ENCODE measurements at places on chromosomes 5 and 9.

- no peak for DNase-seq
These were observed 349.8 kb upstream of the DAB2 start for GRCh38 chr5:39774605-39775004.

GRCh38 chr9:87324613-87325194 lies 173.0 kb upstream of the DAPK1 start:
- peak; percentile 43 for DNase-seq

GRCh38 chr5:24161559-24161958 lies 483.2 kb downstream of the CDH10 start:
- DNase-seq = no peak

DNA sequence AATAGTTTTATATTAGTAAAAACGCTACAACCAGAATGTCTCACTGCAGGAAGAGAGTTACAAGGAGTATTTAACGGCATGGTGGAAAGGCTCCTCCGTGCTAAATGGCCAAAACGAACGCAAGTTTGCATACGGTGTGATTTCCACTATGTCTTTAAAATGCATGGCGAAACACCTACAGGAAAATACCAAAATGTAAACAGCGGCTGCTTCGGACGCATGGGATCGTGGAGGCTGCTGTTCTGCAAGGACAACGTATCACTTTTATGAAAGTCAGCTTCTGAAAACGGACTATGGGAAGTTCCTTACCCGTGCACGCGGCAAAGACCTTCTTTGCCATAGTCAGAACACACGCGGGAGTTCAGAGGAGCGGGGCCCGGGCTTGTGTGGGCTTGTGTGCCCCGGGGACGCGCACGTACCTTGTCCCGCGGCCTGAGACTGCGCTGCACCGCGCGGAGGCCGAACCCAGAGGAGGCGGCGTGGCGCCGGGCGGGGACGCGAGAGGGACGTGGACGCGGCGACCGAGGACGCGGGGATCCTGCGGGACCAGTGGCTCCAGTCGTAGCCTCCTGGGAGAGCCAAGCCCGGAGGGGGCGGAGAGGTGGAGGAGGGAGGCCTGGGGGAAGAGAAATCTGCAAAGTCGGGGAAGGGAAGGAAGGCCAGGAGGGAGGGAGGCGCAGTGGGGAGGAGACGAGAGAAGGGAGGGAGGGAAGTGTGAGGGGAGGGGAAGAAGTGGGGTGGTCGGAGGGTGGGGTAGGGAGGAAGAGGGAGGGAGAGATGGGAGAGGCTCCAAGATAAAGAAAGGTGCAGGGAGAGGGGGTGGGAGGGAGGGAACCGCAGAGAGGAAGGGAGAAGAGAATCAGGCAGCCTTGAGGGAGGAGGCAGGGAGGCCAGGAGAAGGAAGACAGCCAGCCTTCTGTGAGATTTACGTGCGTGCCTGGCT lies at the start of gene CMBL:
CMBL (minus strand) TSS at position 697 of the 943 bp plus-strand sequence. CDS start 17,140 bp downstream, outside the sequence.
- DNase-seq = peak; percentile 32

GRCh38 chr5:11700391-11700790 lies 203.9 kb downstream of the CTNND2 start:
- DNase-seq = no peak

- no peak for DNase-seq
These were observed 931.0 kb upstream of the DMAC1 start for GRCh38 chr9:8730618-8731017.

DNA sequence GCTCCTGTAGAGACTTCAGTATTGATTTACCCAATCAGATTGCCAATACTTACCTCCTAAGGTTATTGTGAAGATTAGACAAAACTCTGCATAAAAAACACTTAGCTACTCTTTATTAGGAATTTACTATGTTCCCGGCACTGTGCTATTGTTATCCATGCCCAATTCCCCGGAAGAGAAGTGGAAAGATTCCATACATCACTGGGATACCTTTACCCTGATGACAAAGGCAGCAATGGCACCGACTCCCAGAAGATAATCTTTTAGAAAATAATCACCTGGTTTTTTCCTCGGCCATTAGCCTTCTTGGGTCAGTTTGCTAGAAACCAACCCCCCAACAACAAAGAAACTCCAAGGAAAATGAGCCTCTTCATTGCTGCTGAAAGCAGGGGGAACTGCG lies 226.0 kb downstream of the SNX18 start:
- no peak for DNase-seq

GRCh38 chr9:117488659-117489058 lies 73.8 kb upstream of the ASTN2 start:
- DNase-seq = no peak

GRCh38 chr9:98094851-98095250 lies 24.2 kb downstream of the TRIM14 start:
- DNase-seq = no peak

DNA sequence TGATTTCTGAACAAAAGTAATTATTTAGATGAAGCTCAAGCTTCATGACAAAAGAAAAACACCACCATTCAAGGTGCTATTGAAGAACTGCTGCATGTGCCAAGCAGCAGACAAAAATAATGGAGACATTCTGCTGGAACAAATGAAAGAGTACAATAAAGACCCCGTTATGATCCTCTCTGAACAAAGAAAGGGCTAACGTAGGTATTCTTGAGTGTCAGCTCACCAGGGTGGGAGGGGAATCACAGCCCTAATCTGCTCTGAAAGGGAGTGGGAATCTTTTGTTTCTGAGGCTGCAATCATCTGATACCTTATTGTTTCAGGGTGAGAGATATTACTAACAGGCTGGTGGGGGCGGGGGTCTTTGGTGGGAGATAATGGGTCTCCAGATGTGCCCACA lies 15.4 kb downstream of the CEMIP2 start:
- no peak for DNase-seq

DNA sequence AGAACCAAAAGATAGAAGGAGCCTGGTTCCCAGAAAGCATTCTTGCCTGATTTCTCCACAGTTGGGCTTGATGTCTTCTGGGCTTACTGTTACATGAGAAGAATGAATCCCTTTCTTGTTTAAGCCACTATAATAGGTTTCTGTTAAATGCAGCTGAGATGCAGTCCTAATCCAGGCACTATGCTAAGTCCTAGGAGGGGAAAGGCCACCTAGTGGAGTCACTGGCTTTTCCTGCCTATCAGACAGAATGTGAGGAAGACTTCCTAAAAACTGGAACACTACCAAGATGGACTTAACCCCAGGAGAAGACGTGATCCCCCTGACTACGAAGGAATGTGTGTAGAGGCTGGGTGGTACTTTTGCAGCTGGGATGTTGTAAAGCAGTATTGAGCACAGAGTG lies 34.3 kb upstream of the FSD1L start:
- DNase-seq = no peak

- no peak for DNase-seq
These were observed 411.5 kb downstream of the RASEF start for GRCh38 chr9:82651474-82651873.

DNA sequence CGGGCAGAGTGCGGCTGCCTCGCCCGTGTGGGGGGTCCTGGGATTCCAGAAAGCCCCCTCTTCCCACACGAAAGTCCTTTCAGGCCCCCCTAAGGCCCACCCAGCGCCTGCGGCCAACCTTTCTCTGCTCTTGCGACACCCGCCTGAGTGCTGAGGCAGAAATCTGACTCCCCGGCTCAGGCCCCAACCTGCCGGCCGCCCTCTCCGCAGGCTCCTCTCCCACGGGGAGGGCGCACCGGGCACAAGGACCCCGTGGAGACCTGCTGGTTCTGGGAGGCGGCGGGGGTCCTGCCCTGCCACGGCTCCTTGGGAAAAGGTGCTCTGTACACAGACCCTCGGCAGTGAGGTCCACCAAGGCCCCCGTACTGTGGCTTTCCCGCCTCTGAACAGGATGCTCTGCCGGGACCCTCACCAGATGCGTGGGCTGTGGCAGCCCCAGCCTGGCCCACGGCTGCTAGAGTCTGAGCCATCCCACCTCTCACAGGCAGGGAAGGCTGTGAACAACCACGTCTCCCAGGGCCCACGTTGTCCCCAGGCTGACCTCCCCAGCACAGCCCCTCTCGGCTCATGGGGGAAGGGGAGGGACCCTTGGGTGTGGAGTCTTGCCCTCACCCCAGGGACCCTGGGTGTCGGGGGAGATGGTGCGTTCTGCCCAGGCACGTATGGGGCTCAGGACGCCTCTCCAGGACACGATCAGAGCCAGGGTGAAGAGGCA lies 41.5 kb upstream of the EGFL7 start:
- no peak for DNase-seq

DNA sequence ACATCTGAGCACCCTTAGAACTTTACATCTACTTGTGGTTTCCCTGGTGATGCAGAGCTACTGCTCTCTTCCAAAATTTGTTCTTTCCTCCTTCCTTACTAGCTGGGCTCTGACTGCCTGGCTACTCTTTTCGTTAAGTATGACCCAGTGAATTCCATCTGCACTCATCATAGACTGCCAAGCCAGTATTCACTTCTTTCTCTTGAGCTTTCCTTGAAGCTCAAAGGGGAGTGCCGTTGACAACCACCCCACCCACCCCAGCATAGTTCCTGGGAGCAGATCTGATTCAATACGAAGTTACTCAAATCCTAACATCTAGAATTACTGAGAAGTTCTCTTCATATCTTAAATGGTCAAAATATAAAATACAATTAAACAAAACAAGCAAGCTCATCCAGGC lies 190.5 kb downstream of the ADAMTS12 start:
- no peak for DNase-seq

DNA sequence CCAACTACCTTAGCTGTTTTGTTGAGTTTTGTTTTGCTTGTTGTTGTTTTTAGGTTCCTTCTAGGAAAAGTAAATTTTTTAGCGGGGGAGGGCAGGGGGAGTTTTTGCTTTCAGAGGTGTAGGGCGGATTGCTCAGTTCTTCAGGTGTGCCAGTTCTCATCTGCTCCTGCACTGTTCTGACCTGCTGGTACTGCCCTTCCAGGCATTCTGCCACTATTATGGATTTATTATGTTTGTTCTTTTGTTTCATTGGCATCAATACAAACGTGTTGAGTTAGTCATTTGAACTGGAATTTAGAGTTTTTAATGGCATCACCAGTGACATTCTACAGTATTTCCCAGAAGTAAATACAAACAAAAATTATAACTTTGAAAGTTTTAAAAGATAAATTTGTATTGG lies 26.0 kb downstream of the ERCC6L2 start:
- no peak for DNase-seq

DNA sequence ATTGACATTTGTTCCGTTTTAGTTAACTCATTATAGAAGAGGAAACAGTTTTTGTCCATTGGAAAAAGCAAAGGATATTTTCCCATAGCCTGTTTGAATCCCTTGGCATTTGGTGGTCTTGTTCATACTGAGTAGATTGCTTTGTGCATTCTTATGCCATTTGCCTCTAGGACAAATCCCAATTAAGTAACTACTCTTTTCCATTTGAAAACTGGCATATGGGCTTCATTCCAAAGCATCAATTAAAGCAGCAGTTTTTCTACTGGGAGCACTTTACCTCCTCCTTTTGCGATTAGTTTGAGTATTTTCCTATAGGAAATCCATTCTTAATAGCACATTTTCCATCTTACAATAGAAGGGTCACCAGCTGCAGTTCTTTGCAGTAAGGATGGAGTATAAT lies 31.2 kb downstream of the GPR21 start:
- DNase-seq = no peak

- DNase-seq = no peak
These were observed 374.3 kb downstream of the EBF1 start for GRCh38 chr5:158725297-158725851.

DNA sequence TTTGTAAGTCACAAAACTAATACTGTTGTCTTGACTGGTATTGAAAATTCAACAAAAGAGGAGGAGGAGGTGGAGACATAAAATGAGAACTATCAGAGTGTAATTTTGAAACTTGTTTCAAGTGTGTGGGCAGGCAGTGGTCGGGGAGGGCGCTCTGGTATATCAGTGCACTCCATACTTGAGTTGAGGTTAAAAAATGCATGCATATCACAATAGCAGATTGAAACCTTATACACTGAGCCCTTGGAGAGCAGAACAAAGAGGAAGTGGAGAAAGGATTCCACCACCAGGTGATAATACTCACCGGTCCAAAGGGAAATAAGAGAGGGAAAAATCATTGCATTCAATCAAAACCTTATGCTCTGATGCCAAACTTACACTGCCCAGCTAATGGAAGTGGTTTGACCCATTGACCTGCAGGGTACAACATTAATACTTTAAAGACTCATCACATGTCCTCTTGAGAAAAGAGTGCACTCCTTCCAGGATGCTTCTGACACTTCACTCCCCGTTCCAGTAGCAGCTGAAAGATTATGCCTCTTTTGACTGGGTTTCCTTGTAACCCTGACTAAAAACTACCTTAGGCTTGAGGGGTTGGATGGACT lies 79.5 kb upstream of the FAM169A start:
- no peak for DNase-seq

DNA sequence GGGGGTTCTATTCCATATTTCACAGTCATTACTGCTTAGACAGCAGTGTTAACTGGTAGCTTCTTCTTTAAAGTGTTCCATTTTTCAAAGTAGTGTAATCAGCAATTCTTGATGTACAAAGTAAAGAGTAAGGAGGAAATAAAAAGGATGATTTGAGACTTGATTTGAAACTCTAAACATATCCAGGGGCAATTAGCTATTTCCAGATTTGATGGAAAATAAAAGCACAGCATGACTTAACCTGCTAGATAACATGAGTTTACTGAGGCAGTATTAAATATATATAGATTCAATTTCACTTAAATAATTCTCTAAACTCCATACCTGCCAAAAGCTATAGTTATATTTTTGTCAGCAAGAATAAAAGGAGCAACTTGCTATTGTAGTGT lies 29.8 kb downstream of the NR2F1 start:
- no peak for DNase-seq

- no peak for DNase-seq
These were observed 72.2 kb downstream of the SNX18 start for GRCh38 chr5:54589786-54590185.

- no peak for DNase-seq
These were observed 242.2 kb downstream of the SYK start for GRCh38 chr9:91043811-91044175.

- DNase-seq = no peak
These were observed 179.8 kb downstream of the FGF1 start for GRCh38 chr5:142506046-142506445.

DNA sequence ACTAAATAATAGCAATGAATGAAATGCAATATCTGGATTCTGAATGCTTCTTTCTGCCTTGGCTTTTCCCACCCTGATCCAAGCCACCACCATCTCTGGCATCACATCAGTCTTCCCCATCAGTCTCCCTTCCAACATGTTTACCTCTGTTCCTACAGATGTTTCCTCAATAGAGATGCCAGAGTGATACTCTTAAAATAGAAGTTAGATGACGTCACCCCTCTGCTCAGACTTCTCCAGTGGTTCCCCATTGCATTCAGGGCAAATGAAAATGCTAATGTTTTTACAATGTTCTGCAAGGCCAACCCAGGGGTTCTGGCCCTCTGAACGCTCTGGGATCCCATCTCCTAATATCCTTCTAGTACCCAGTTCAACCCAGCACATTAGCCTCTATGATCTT lies 305.8 kb downstream of the TRIM32 start:
- DNase-seq = no peak
